Fibroblast of skin of scalp (primary cell): ENCODE measurements at places on chromosomes 16 and 17.

DNA sequence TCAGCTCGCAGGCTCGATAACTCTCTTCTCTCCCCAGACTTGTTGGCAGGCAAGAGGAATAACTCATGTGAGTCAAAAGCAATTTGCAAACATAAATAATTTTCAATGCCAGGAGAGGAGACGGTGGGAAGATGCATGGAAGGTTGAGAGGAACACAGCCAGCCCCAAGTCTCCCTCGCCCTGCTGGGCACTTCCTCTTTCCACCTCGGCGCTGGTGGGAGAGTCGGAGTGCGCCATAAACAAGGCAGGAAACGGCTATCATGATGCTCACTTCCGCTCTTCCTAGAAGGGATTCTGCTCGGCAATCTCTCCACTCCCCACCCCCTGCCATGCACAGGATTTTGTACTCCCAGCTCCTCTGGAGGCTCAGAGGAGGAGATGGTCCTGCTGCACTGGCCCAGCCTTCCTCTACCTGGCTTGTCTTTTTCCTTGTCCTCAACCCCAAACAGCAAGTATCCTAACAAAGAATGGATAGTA lies 13.0 kb downstream of the CBX4 start:
- DNase-seq, result no peak

- DNase-seq, result no peak
These were observed 135.9 kb upstream of the PSMD7 start for GRCh38 chr16:74160759-74161158.

GRCh38 chr16:87350681-87351319 lies 32.8 kb downstream of the FBXO31 start:
- DNase-seq, result peak; percentile 18

DNA sequence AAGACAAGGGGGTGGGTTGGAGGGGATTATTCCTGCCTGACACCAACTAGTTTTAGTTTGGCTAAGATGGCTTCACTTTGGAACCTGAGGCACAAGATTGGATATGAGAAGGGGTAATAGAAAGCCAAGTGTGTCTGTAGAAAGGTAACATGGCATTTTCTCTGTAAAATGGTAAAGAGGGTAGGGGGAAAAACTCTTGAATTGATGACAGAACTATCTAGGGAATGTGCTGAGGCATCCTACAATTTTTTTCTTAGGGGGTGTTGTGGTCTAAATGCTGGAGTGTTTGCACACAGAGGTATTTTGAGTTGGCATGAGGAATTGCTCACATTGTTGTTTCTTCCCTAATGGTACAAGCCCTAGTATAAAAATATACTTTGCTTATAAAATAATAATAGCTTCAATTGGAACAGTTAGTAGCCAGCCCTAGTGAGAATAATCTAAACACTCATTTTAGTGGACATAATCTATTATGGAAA lies 25.8 kb downstream of the YPEL2 start:
- DNase-seq, result peak; percentile 75

DNA sequence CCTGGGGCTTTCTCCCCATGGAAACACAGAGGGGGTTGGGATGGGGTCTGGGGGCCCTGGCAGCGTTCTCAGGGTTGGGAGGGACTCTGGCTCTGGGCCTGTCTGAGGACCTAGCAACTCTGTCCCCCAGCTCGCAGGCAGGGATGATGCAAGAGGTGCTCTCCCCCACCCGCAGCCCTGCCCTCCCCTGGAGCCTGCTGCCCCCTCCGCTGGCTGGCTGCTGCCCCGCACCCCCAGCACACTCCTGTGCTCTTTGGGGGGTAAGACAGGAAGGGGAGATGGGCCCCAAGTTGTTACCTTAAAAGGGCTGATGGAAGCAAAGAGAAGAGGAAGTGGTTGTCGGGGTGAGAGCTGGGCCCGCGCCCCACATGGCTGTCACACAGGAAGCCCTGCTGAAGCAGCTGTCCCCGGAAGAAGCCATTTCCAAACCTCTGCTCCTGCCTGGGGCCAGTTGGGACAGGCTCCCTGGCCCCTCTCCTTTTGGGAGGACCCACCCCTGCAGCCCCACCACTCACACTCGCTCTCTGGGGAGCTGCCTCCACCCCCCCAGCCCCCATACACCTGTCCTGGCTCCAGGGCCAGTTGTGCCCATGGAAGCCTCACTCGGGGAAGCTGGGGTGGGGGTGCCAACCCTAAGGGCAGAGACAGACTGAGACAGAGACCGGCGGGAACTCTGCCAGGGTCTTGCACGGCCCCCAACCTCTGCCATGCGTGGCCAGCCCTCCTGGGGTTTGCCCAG lies 2.5 kb downstream of the CORO1A start:
- DNase-seq, result no peak

- no peak for DNase-seq
These were observed 148.6 kb downstream of the KIF2B start for GRCh38 chr17:53971361-53971760.

- DNase-seq, result no peak
These were observed 143.1 kb upstream of the GSE1 start for GRCh38 chr16:85469929-85470590.

DNA sequence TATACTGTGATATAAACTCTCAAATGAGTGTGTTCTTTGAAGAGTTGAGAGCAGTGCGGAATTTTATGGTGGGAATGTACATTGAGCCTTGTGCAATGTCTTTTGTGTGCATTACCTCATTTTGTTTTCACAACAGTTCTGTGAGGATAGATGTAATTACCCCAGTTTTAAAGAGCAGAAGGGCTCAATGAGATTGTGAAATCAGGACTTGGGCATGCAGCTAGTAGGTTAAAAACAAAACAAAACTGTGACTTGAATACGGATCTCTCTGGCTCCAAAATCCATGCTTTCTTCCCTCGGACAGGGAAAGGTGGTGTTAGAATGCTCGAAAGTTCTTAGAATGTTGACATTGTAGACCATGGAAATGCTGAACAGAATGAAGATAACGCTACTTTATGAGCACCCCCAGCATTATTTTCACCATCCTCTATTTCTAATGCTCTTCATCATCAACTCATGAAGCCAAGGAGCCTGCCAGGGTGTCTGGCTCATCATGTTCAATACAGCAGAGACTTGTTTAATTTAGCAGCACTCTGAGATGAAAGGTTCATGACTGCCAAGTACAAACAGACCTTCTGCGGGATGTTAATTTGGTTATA lies 17.1 kb downstream of the MRTFB start:
- no peak for DNase-seq

DNA sequence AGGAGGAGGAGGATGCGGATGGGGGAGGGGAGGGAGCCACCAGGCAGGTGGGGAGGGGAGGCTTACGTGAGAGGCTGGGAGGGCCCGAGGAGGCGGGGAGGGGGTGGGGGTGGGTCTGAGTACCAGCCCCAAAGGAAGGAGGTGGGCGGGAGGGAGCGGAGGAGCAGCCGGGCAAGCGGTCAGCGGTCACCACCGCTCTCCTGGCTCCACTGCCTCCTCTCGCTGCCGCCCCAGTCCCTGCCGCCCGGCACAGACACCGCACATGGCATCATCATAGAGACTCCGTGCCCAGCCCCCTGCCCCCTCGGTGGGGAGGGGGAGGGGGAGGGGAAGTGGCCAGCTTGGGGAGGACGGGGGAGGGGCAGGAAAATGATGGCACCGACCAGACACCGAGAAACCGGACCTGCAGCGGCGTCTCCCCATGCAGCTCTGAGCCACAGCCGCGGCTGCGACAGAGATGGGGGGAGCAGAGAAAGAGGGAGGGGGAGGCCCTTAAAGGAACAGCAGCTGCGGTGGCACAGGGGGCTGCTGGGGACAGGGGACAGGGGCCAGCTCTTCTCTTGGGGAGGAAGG lies at the start of gene TLCD3B:
TSS of gene TLCD3B (minus strand) at position 431 of the 573 bp plus-strand sequence. CDS start 744 bp downstream, outside the sequence.
- no peak for DNase-seq
